Lower lobe of right lung (tissue), 2 donors: ENCODE measurements at places on chromosomes 6 and 20. TPM values are rescaled to one million over a fixed set of nuclear protein-coding genes. Genes with fewer than 3 reads are reported as not detected.

GRCh38 chr20:15854911-15855310, 718.3 kb downstream of the KIF16B start:
- no peak for DNase-seq

- DNase-seq = no peak
Observed at GRCh38 chr6:34386316-34387137, 5.9 kb downstream of the NUDT3 start.

- no peak for DNase-seq
Observed at GRCh38 chr6:69180361-69181067, 545.4 kb downstream of the ADGRB3 start.

DNA sequence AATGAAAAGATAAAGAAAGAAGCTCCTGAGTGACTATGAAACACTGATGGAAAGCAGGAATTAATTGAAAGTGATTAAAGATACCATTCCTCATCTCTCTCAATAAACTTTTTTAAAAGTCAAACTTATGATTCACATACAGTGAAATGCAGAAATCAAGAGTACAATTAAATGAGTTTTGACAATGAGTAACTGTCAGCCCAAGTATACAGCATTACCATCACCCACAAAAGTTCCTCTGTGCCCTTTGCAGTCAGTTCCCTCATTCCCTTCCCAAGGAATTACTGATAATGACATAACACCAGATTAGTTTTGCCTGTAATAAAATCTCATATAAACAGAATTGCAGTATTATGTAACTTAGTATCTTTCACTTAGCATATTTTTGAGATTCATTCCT, 44.5 kb downstream of the ATG5 start:
- no peak for DNase-seq

DNA sequence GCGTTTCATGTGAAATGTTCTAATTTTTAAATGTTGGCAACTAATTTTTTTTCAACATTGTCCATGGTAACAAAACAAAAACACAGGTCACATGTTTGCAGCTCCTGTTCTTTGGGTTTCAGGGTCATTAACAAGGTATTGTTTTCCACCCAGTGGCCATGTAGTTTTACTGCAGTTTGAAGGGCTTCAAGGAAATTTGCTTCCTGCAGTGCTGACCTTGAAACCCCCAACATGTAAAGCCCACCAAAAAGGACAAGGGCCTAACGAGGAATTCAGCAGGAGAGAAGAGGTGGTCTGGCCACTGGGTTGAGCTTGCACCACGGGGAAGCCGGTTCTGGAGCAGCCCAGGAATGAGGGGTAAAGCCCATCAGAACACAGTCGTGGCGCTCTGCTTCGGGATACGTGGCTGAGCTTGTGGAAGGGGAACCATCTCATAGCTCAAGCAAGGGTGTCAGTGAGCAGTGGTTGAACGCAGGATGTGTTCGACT, 13.9 kb upstream of the KLHL31 start:
- DNase-seq = no peak

DNA sequence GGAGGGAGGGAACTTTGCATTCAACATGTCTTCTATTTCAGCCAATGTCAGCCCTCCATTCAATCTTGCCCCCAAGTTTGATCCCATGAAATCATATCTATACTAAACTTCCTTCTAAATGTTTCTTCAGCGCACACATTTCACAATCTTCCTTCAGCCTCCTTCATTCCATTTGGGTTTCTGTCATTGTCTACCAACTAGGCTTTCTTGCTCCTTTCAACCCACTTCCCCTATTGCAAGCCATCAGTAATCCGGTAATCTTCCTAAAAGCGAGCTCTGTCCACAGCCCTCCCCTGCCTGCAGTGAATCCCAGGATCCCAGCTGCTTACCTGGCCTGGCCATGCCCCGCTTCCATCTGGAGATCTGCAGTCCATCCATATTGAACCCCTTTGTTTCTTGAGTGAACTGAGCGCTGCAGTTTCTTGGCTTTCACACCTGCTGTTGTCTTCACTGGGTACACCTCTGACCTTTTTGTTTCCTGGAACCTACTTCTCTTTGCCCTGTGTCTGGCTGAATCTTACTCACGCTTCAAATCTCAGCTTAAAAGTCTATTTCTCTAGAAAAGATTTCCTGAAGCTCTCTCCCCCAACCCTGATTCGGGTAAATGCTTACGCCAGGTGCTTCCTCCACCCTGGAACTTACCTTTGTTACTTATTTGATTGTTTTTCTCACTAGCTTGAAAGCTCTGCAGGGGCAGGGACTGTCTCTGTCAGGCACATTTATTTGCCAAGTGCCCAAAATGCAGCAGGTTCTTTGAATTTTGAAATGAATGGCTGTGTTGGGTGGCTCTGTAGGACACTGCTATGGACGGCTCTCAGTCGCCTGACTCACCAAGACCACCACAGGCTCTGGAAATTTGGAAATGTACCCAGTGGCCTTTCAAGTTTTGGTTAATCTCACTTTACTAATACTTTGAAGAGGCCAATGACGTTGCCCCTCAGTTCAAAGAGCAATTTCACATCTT, 50.3 kb downstream of the ADTRP start:
- DNase-seq = no peak

SGK2 gene
- 1.2 TPM for total RNA-seq

SIRPB1 gene
- 35.8 TPM for total RNA-seq

MUC22 gene
- total RNA-seq = not detected

GRCh38 chr6:52595796-52596130, 18.9 kb upstream of the TRAM2 start:
- DNase-seq = no peak

ULBP3 gene
- total RNA-seq = 2.4 TPM

FYN gene
- 99.2 TPM for total RNA-seq

- DNase-seq = no peak
Observed at GRCh38 chr6:106181664-106182418, 95.7 kb downstream of the PRDM1 start.

MYCT1 gene
- 18.0 TPM for total RNA-seq

DNA sequence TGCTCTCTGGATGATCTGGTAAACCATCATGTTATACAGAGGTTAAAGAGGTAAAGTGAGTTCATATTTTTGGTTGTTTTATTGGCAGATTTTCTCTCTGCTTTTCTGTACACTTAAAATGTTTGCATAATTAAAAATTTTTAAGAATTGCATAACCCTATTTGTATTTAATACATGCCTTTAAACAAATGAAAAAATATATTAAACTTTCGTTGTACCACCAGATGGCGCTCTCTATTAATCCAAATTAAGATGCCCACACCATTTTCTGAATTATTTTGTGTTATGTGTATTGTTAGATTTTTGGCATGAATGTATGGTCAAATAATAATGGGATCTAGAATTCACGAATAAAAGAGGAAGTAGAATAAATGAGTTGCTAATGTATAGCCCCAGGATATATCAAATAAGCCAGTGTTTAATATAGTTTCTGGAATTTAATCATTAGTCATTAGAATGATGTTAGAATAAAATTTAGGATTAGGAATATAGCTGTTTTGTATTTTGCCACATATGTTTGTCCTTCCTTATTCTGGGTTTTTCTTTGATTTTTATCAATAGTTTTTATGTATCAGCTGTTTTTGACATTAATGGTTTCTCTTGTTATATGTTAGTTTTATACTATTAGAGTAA, 38.9 kb downstream of the SMAP1 start:
- DNase-seq = no peak

GRCh38 chr20:64077541-64077875, 1.8 kb downstream of the RGS19 start:
- no peak for DNase-seq

DNA sequence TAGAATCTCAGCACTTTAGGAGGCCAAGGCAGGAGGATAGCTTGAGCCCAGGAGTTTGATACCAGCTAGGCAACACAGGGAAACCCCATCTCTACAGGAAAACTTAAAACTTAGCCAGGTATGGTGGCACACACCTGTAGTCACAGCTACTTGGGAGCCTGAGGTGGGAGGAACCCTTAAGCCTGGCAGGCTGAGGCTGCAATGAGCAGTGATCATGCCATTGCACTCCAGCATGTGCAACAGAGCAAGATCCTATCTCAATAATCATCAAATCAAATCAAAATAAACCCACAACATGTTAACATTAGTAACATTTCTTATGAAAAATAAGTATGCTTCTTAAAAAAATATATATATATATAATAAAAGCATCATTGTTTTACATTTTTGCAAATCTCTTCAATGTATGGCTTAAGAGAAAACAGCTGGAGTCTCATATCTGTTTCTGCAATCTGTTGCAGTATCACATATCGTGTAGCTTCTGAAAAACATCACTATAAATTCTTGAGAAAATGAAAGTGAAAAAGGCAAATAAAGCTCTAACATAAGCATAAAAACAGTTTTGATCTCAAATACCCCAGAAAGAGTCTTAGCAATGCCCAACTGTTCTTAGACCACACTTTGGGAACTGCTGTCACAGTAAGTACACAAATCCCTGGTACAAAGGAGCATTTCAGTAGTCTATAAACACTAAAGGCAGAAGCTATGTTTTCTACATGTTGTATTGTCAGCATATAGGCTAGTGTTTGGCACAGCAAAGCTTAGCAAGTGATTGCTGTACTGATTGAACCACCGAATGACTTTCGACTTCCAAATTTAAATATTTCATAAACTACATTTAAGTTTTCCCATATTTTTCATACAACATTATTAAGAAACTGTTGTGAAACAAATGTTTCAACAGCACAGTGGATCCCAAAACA, 8.0 kb downstream of the MMUT start:
- DNase-seq = no peak

PAX1 gene
- not detected for total RNA-seq

- DNase-seq = no peak
Observed at GRCh38 chr6:105733556-105734162, 330.8 kb upstream of the PREP start.

GRCh38 chr6:93749191-93749590, 329.8 kb upstream of the EPHA7 start:
- DNase-seq = no peak

GRCh38 chr6:33850869-33851541, 47.2 kb upstream of the MLN start:
- no peak for DNase-seq

DNA sequence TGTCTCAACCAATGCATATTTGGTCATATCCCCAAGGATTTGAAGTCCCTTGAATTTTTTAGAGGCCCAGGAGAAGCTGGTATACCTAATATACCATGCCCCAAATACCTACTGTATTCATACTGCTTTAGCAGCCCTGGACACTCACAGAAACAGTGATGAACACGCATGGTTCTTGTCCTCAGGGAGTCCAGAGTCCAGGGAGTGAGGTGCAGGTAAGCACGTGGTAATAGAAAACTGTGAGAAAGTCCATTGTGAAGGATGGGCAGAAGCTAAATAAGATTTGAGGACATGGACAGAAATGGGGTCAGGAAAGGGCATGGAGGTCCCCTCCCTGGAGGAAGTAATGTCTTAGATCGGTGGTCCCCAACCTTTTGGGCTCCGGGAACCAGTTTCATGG, 85.4 kb downstream of the TSHZ2 start:
- DNase-seq = no peak

DNA sequence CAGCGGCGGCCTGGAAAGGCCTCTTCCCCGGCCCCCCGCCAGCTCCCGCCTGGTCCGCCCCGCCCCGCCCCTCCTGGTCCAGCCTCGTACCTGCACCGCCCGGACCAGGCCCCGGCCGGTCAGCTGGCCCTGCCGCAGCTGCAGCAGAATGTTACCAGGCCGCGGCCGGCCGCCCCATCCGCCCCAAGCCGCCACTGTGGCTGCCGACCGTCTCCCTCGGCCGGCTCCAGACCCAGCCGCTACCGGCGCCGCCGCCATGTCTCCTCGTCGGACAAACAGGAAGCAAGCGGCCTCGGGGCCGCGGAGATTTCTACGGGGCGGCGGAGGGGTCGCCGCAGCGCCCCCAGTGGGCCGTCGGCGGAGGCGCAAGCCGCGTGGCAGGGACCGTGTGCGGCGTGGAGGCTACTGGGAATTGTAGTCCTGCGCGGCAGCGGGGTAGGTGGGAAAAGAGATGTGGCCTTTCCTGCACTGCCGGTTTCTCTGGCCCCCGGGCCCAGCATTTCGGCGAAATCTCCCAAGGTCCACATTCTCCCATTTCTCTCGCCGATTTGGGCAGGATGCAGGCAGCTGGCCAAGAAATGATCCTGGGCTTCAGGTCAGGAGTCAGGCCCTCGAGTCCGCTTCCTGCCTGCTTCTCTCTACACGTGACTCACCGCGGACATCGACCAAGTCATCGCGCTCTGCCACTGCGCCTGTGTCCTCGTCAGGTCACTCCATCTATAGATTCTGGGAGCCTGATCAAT, at the start of gene TRPC4AP:
Gene TRPC4AP (minus strand): TSS at position 284 of the 743 bp plus-strand sequence. CDS start 26 bp downstream, at position 258.
- DNase-seq = peak; percentile 94

DNA sequence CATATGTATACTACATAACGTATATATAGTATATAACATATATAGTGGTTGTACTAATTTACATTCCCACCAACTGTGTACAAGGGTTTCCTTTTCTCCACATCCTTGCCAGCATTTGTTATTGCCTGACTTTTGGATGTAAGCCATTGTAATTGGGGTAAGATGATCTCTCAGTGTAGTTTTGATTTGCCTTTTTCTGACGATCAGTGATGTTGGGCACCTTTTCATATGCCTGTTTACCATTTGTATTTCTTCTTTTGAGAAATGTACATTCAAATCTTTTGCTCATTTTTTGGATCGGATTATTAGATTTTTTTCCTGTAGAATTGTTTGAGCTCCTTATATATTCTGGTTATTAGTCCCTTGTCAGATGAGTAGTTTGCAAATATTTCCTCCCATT, 11.4 kb downstream of the SYNJ2 start:
- no peak for DNase-seq

DNA sequence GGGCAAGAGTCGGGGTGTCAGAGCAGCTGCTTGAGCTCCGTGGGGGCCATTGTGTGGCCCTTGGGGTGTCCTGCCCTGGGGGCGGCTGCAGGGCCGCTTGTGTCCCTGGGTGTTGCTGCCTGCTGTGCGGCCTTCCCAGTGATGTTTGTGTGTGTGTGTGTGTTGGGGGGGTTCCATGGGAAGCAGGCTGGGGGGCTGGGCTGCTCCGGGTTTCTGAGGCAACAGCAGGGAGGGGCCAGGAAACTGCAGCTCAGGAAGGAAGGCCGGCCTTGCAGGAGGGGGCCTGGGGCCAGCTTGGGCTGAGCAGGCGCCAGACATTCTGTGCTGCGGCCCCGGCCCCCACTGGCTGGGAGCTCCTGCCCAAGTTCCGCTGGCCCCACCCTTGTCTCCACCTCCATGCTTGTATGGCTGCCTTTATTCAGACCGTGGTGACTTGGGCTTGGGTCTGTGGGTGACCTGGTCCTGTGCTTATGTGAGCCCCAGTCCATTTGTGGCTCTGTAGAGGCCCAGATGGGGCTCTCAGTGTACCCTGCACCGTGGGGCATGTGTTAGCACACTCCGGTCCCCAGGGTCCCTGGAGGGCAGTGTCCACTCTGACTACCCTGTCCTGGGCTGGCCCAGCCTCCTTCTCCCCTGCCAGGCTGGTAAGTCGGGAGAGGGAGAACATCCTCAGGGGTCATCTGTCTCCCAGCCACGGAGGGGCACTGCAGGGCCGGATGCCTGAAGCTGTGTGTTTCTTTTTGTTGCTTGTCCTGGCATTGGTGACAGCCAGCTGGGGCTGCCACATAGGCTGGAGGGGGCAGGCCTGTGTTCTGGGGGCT, 4.6 kb upstream of the SOX18 start:
- DNase-seq = peak; percentile 70

- DNase-seq = no peak
Observed at GRCh38 chr20:57480444-57481160, 44.3 kb downstream of the CTCFL start.

ADAM33 gene
- 11.7 TPM for total RNA-seq

- DNase-seq = no peak
Observed at GRCh38 chr6:87822011-87822410, 120.0 kb upstream of the AKIRIN2 start.

DNAH8 gene
- total RNA-seq = 0.03 TPM
